ENCODE measurements at places on chromosomes 16 and 17. TPM values are rescaled to one million over a fixed set of nuclear protein-coding genes. Genes with fewer than 3 reads are reported as not detected.

- H3K4me1 ChIP-seq = peaks cover 17% of the 10 kb centered on the region
- peak; percentile 76 for DNase-seq
- peak overlapping the region; percentile 38 for H3K27ac ChIP-seq
- no peaks in the 10 kb centered on the region for H3K36me3 ChIP-seq
- H3K4me3 ChIP-seq = no peak overlapping the region
Measured at GRCh38 chr16:66486773-66487579, 59.9 kb downstream of the BEAN1 start.

DNA sequence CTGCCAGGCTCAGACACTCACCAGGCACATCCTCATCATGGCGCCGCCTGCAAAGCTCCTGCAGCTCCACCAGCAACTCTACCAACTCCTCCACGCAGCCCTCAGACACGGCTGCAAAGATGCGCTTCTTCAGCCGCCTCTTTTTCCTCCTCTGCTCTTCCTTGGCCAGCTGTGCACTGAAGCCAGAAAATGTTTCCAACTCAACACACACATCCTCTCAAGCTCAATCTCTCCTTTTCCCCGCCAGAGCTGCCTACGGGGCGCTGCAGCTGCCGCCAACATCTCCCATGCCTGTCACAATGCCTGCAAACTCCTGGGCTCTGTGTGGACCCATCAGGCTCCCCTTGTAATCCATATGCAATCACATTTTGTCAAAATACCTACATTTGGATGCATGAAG lies 14.2 kb downstream of the TRPV3 start:
- H3K36me3 ChIP-seq = peaks cover 11% of the 10 kb centered on the region
- no peak for DNase-seq
- no peak overlapping the region for H3K27ac ChIP-seq
- no peak overlapping the region for H3K4me3 ChIP-seq

DNA sequence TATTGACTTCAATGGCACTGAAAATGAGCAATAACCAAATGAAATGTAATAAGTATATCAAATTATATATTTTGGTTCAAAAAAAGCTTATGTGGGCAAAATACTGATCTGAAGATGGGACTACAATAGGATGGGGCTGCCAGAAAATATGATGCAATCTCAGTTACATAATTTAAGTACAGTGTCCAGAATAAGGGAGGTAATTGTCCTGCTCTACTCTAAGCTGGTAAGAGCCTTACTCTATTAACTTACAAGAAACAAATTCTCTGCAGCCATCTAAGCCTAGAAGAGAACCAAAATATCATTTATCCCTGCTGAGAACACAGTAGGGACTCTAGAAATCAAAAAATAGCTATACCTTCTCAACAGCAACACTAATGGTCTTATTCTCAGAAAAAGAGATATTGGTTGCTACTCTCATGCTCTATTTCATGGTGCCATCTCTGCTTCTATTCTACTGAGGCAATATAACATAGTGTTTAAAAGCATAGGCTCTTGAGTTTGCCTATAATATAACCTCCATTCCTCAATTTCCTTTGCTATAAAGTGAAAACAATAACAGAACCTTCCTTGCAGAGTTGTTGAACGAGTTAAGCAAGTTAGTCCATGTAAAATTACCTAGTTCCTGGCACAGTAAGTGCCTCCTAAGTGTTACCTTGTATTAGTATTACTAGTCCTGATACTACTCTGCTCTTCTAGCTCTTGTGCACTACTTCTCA lies 19.9 kb downstream of the NQO1 start:
- H3K36me3 ChIP-seq = peaks cover 7% of the 10 kb centered on the region
- H3K4me1 ChIP-seq = peaks cover 34% of the 10 kb centered on the region
- no peak for DNase-seq
- H3K27ac ChIP-seq = peak overlapping the region; percentile 55
- H3K27me3 ChIP-seq = no peaks in the 10 kb centered on the region

DNA sequence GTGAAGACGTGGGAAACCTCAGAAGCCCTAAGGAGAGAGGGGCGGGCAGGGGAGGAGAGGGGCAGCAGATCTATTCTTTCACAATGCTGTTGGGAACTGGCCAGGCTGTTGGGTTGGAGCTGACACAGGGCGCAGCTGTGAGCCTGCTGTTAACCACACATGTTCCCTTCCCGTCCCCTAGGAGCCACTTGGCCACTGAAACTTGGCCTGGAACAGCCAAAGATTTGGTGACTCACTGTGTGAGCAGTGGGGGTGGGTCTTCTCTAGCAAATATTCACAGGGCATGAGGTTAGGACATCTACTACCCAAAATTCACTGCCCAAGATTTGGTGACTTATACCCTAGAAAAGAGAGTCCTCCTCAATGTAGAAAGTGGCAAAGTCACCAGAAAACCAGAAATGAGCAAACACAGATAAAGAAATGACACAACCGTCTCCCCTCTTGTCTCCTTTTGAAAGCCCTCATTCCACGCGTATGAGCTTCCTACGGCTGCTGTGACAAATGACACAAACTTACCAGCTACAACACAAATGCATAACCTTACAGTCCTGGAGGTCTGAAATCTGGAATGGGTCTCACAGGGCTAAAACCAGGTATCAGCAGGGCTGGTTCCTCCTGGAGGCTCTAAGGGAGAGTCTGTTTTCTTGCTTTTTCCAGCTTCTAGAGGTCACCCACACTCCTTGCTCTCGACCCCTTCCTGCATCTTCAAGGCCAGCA lies 6.3 kb downstream of the TBC1D16 start:
- H3K4me3 ChIP-seq = no peak overlapping the region
- H3K4me1 ChIP-seq = peaks cover 87% of the 10 kb centered on the region
- no peaks in the 10 kb centered on the region for H3K27me3 ChIP-seq
- H3K36me3 ChIP-seq = no peaks in the 10 kb centered on the region
- H3K27ac ChIP-seq = peak overlapping the region; percentile 89
- DNase-seq = peak; percentile 95

- no peaks in the 10 kb centered on the region for H3K27me3 ChIP-seq
- no peak for DNase-seq
- H3K4me3 ChIP-seq = no peak overlapping the region
- H3K4me1 ChIP-seq = peaks cover 12% of the 10 kb centered on the region
- no peaks in the 10 kb centered on the region for H3K36me3 ChIP-seq
Measured at GRCh38 chr17:3910420-3911270, 5.6 kb downstream of the P2RX1 start.

DNA sequence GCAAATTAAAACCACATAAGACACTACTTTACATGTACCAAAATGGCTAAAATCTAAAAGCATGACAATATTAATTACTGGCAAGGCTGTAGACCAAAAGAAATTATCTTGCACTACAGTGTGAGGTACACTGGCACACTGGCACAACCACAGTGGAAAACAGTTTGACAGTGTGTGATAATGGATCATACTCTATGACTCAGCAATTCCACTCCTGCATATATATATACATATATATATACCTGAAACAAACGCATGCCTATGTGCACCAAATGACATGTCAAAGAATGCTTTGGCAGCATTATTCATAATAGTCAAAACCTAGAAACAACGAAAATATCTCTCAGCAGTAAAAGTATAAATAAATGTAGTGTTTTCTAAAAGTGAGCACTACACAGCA lies 4.6 kb upstream of the DYNLRB2 start:
- H3K36me3 ChIP-seq = no peaks in the 10 kb centered on the region
- no peak for DNase-seq
- H3K4me1 ChIP-seq = peaks cover 9% of the 10 kb centered on the region
- no peak overlapping the region for H3K4me3 ChIP-seq
- no peak overlapping the region for H3K27ac ChIP-seq

DNA sequence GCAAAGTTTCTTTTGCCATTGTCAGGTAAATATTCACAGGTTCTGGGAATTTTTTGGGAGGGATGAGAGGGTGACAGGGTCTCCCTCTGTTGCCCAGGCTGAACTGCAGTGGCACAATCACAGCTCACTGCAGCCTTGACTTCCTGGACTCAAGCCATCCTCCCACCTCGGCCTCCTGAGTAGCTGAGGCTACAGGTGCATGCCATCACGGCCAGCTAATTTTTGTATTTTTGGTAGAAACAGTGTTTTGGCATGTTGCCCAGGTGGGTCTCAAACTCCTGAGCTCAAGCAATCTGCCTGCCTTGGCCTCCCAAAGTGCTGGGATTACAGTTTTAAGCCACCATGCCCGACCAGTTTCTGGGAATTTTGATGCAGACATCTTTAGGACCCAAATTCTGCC lies 53.0 kb downstream of the IQCK start:
- no peaks in the 10 kb centered on the region for H3K36me3 ChIP-seq
- H3K4me3 ChIP-seq = no peak overlapping the region
- H3K4me1 ChIP-seq = peaks cover 6% of the 10 kb centered on the region
- H3K27ac ChIP-seq = no peak overlapping the region
- H3K27me3 ChIP-seq = no peaks in the 10 kb centered on the region
- no peak for DNase-seq

GRCh38 chr16:3194792-3195191 lies 6.8 kb downstream of the OR1F1 start:
- no peak for DNase-seq
- H3K4me3 ChIP-seq = no peak overlapping the region
- peaks cover 87% of the 10 kb centered on the region for H3K27me3 ChIP-seq

- peaks cover 5% of the 10 kb centered on the region for H3K4me1 ChIP-seq
- H3K4me3 ChIP-seq = no peak overlapping the region
- H3K27ac ChIP-seq = no peak overlapping the region
- H3K36me3 ChIP-seq = no peaks in the 10 kb centered on the region
- H3K27me3 ChIP-seq = no peaks in the 10 kb centered on the region
Measured at GRCh38 chr17:73595479-73595878, 48.8 kb downstream of the SDK2 start.

- no peak for DNase-seq
- H3K27me3 ChIP-seq = no peaks in the 10 kb centered on the region
- no peak overlapping the region for H3K27ac ChIP-seq
Measured at GRCh38 chr16:6356911-6357310, 975.7 kb upstream of the RBFOX1 start.

GRCh38 chr16:7440886-7441400 lies 108.3 kb downstream of the RBFOX1 start:
- no peak for DNase-seq
- no peak overlapping the region for H3K4me3 ChIP-seq
- H3K27ac ChIP-seq = no peak overlapping the region

DNA sequence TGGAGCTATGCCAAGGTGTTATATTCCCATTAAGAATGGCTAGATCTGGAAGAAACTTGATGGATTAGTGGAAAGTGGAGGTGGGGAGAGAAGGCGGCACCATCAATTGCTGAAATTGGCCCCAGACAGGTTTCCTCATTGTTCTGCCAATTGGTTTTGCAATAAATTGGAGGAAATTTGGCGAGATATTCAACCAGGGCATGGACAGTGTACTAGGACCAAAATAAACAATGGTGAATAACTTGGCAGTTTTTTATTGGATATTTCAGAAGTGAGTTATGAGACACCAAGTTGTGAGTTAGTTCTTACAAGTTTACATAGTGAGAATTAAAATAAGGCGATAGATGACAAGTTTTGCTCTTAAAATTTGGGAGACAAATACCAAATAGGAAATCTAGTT lies 41.1 kb upstream of the SOX9 start:
- H3K27ac ChIP-seq = no peak overlapping the region
- peaks cover 5% of the 10 kb centered on the region for H3K4me1 ChIP-seq
- peaks cover 5% of the 10 kb centered on the region for H3K27me3 ChIP-seq
- no peak overlapping the region for H3K4me3 ChIP-seq

DNA sequence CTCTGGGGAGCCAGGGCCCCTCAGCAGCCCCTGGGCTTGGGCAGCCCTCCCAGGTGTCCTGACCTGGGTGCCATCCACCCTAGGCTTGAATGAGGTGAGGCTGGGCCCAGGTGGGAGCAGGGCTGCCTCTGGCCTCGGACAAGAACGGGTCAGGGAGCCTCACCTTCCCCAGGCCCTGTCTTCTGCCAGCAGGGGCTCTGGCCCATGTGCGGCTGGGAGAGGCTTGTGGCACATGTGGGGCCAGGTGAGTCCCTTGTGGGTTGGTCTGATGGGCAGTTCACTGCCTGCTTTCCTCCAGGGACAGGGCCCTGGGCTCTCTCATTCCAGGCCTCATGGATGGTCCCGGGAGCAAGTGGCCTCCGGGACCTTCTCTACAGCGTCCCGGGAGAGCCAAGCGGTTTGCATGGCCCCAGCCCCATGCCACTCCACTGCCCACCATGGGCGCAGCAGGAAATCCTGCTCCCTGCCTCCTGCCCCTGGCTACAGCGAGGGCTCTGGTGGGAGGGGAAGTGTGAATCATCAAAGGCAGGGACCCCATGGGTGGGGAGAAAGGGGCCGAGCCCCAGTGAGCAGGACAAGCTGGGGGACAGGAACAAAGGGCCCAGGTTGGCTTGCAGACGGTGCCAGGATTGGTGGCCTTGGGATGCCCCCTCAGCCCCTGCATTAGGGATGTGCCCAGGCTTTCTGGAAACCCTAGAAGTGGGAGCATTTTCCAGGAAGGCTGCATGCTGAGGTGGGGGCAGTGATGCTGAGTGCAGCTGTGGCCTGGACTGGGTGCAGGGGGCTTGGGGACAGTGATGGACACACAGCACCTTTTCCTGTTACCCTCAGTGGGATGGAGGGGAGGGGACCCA lies 12.2 kb downstream of the VASN start:
- peak overlapping the region; percentile 42 for H3K27ac ChIP-seq
- peaks cover 53% of the 10 kb centered on the region for H3K36me3 ChIP-seq
- H3K27me3 ChIP-seq = no peaks in the 10 kb centered on the region
- peak; percentile 59 for DNase-seq
- peaks cover 74% of the 10 kb centered on the region for H3K4me1 ChIP-seq

GRCh38 chr17:79838522-79839274 lies 542 bp downstream of the CBX4 start:
- H3K36me3 ChIP-seq = peaks cover 18% of the 10 kb centered on the region
- H3K4me3 ChIP-seq = peak overlapping the region; percentile 87

GRCh38 chr17:34566873-34567272 lies 12.5 kb upstream of the TMEM132E start:
- no peaks in the 10 kb centered on the region for H3K4me1 ChIP-seq
- no peak overlapping the region for H3K27ac ChIP-seq
- no peaks in the 10 kb centered on the region for H3K36me3 ChIP-seq
- no peak overlapping the region for H3K4me3 ChIP-seq
- DNase-seq = no peak
- H3K27me3 ChIP-seq = peaks cover 58% of the 10 kb centered on the region

GRCh38 chr17:65115839-65116238 lies 21.3 kb upstream of the RGS9 start:
- DNase-seq = no peak
- no peak overlapping the region for H3K27ac ChIP-seq
- no peaks in the 10 kb centered on the region for H3K4me1 ChIP-seq
- no peaks in the 10 kb centered on the region for H3K27me3 ChIP-seq
- no peak overlapping the region for H3K4me3 ChIP-seq
- H3K36me3 ChIP-seq = no peaks in the 10 kb centered on the region

DNA sequence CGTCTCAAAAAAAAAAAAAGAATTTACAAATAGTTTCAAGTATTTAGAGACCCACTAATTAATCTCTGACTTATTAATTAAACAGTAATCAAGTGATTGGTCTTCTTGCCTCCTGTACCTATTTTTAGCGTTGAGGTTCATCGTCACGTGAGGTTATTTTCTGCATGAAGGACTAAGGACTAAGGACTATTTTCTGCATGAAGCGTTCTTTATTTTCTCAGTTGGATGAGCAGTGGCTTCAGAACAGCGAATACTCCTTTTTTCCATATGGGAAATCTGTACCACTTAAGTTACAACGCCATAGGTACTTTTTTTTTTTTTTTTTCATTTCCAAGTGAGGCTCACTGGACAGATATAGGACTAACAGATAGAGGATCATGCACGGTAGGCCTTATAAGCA lies 224.9 kb downstream of the CNTNAP4 start:
- H3K27me3 ChIP-seq = no peaks in the 10 kb centered on the region
- H3K36me3 ChIP-seq = no peaks in the 10 kb centered on the region
- no peak overlapping the region for H3K27ac ChIP-seq
- no peaks in the 10 kb centered on the region for H3K4me1 ChIP-seq

PTGES3L gene
- not detected for total RNA-seq

ADGRG1 gene
- total RNA-seq = 107 TPM

FBXO39 gene
- total RNA-seq = 1.0 TPM

MRPL45 gene
- 37.4 TPM for total RNA-seq

CD300A gene
- total RNA-seq = 1.4 TPM

ABI3 gene
- total RNA-seq = 2.3 TPM

FGF11 gene
- total RNA-seq = 11.1 TPM

PLA2G10 gene
- not detected for total RNA-seq
